Caco-2 (cell line): ENCODE measurements at places on chromosomes 7 and 10.

GRCh38 chr10:2951235-2951835 lies 116.0 kb upstream of the PFKP start:
- no peak for DNase-seq

DNA sequence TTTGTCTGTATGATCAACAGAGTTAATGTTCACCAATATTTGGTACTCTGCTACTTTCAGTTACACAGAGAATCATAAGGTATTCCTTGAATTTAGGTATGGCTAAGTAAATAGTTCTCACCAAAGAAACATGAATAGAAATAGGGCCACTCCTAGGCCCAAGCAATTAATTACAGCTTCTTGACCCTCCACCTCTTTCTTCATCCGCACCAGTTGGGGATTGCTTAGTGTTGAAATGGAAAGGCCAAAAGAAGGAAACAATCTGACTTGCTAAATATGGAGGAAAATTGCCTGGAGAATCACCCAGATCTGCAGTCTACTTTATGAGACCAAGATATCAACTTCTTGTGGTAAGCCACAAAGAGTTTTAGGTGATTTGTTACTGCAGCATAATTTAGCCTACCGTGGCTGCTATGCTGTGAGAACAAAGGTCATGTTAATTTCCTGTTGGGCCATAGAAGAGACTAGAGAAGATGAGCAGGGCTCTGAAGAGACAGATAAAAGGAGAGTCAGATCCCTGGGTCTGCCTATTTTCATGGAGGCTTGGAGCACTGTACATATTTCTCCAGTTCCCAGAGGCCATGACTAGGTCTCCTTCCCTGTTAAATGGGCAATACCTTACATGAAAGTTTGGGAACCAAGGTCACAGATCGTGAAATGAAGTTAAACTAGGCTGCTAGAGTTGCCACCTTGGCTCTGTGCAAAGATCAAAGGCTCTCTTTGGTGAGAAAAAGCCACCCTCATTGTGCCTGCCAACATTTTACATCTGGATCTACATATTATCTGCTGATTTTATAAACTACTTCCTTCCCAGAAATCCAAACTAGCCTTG lies 93.3 kb upstream of the GDF10 start:
- DNase-seq: no peak

DNA sequence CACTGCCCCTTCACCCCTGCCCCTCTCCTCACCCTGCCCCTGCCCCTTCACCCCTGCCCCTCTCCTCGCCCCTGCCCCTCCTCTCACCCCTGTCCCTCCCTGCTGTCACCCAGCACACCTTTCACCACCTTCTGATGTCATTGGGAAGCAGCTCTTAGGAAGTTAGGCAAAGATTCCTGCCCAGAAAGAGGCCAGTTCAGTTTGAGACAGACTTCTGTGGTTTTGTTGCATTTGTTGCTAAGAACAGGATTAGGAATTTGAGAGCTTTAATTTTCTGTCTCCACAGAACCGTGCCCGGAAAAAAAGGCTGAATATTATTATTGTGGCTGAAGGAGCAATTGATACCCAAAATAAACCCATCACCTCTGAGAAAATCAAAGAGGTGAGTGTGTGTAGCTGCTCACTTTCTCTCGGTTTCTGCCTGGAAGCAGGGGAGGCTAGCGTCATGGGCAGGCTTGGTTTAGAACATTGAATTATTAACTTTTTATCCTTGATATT lies 39.6 kb downstream of the PFKP start:
- DNase-seq: no peak

- DNase-seq: no peak
These were observed 73.4 kb downstream of the VIPR2 start for GRCh38 chr7:159071260-159071659.

DNA sequence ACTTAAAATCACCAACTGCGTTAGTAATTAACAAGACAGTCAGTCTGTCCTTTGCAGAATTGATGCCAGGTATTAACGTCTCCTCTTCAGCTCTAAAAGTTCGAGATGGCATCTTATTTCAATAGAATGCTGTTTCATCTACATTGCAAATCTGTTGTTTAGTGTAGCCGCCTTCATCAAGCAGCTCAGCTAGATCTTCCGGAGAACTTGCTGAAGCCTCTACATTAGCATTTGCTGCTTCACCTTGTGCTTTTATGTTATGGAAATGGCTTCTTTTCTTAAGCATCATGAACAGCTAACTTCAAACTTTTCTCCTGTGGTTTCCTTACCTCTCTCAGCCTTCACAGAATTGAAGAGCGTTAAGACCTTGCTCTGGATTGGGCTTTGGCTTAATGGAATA lies 95.5 kb upstream of the FAM20C start:
- no peak for DNase-seq

GRCh38 chr10:26457088-26457487 lies 18.9 kb downstream of the APBB1IP start:
- DNase-seq: no peak

GRCh38 chr10:131199646-131200045 lies 111.9 kb downstream of the TCERG1L start:
- DNase-seq: no peak

DNA sequence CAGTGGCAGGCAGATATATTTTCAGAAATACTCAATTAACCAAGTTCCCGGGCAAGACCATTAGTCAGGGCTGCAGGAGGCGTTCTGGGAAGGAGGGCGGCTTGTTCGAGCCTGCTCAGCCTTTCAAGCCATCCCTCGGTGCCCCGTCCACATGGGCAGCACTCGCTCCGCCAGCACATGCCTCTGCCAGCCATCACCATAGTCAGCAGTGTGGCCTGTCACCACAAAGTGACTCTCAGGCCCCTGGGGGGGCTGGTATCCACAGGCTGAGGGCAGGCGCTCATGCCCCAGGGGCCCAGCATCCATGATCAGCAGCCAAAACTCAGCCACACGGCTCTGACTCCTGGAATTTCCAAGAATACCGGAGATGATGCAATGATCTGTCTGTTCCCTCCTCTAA lies 81.9 kb downstream of the CHST15 start:
- no peak for DNase-seq

- DNase-seq: no peak
These were observed 23.0 kb upstream of the ZMYND11 start for GRCh38 chr10:112246-112645.
